Stimulated activated naive B cell treated with anti-CD40 and anti-IgM and Interleukin-4, amounts not matched to agents 10 μg/mL and 1 μg/mL and 100 μg/mL, for 72 hours (primary cell): ENCODE measurements at places on chromosomes 13 and 19.

- no peak for DNase-seq
Observed at GRCh38 chr19:1855828-1856255, 7.5 kb downstream of the KLF16 start.

DNA sequence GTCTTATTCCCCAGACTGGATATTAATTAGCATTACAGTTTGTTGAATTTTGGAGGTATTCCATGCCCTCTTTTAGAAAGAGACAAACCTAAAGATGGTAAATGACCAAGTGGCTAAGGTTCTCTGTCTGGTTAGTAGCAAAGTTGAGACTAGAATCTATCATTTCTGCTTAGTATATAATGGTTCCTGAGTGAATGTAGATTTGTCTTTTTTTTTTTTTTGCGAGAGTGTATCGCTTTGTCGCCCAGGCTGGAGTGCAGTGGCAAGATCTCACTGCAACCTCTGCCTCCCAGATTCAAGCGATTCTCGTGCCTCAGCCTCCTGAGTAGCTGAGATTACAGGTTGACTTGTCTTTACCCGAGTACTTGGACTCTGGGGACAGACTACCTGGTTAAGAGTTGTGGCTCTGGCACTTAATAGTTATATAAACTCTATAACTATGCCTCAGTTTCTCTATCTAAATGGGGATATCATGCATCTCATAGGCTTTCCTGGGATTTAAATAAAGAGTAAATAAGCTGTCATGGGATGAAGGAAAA is 2.7 kb downstream of the NAA16 start:
- no peak for DNase-seq

DNA sequence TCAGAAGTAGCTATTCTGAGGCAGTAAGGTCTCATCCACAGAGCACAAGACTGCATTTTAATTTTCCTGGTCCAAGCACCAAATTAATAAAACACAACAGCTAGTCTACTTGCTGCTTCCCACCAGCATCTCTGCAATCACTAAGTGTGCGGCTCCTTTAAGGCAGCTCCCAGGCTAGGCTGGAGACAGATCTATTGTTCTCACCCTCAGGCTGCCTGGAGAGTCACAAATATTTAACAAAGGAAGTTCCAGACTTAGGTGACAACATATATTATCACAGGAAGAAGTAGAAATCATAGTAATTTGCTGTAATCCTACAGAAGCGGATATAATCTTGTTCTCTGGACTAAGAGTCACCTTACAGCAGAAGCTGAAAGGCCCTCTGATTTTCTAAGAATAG is 2.2 kb upstream of the EID2 start:
- DNase-seq = no peak

GRCh38 chr19:42422901-42423461 is 4.2 kb downstream of the LIPE start:
- DNase-seq = peak; percentile 58

- no peak for DNase-seq
Observed at GRCh38 chr19:34332027-34332760, 32.8 kb upstream of the GPI start.

DNA sequence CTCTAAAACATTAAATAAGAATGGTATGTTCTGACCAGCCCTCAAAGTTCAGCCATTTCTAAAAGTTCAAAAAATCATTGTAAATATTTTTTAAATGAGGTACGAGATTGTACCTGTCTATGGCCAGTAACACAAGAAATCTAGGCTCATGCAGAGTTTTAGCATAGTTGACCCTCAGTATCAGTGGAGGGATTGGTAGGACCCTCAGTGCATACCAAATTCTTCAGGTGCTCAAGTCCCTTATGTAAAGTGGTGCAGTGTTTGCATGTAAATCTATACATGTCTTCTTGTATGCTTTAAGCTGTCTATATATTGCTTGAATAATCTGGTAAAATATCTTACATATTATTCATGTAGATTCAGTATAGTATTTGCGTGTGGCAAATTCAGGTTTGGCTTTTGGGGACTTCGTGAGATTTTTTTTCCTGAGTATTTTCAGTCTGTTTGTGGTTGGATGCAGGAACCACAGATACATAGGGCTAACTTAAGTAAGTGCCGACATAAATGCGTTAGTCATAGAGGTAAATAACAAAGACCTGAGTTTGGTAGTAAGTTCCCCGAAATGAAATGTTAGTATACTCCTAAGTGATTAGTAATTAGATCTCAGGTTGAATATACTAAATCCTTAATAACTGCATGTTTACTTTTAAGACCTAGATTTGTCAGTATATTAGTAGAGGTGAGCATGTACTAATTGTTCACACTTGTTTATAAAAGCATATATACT is 7.8 kb downstream of the MIR17HG start:
- no peak for DNase-seq

- peak; percentile 44 for DNase-seq
Observed at GRCh38 chr19:14081797-14082674, 3.5 kb downstream of the C19orf67 start.

DNA sequence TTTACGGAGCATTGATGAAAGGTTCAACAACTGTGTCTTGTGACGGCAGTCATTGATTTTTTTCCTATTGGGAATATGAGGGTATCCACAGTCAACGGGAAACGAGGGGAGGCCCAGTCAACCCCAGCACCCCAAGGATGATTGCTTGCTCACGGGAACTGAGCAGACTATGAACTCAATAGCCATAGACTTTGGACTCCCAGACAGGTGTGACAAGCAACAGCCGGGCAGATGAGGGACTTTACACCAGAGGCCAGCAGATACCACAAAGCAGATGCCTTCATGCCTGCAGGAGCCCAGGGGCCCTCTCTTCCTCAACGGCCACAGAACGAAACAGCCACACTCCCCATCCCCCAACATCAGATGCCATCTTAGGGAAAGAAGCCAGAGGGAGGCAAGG is 80.3 kb upstream of the FLT1 start:
- DNase-seq = no peak

GRCh38 chr13:75762076-75762937 is 126.2 kb downstream of the LMO7 start:
- DNase-seq = peak; percentile 4
